RPMI7951 (cell line): ENCODE measurements at places on chromosomes 12 and 14. TPM values are rescaled to one million over a fixed set of nuclear protein-coding genes. Genes with fewer than 3 reads are reported as not detected.

RTN1 gene
- total RNA-seq, result not detected in 2 replicates

TMEM52B gene
- not detected in 2 replicates for total RNA-seq

MOAP1 gene
- 6.5 and 9.3 TPM in 2 replicates for total RNA-seq

MMP19 gene
- total RNA-seq, result 4.2 and 4.4 TPM in 2 replicates

NEMP1 gene
- 27.9 and 30.4 TPM in 2 replicates for total RNA-seq

FOXG1 gene
- total RNA-seq, result not detected in 2 replicates

CLEC7A gene
- total RNA-seq, result not detected in 2 replicates

TCL1A gene
- total RNA-seq, result not detected in 2 replicates

PTCSC3 gene
- total RNA-seq, result not detected in 2 replicates

NEUROD4 gene
- total RNA-seq, result not detected in 2 replicates

DNA sequence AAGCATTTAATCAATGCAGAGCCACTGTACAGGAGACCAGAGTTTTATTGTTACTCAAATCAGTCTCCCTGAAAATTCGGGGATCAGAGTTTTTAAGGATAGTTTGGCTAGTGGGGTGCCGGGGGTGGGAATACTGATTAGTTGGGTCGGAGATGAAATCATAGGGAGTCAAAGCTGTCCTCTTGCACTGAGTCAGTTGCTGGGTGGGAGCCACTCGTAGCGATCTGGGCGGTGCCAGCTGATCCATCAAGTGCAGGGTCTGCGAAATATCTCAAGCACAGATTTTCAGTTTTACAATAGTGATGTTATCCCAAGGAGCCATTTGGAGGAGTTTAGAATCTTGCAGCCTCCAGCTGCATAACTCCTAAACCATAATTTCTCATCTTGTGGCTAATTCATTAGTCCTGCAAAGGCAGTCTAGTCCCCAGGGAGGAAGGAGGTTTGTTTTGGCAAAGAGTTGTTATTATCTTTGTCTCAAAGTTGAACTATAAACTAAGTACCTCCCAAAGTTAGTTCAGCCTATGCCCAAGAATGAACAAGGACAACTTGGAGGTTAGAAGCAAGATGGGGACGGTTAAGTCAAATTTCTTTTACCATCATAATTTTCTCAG is 169.4 kb upstream of the PLEKHG7 start:
- DNase-seq, result no peak

DNA sequence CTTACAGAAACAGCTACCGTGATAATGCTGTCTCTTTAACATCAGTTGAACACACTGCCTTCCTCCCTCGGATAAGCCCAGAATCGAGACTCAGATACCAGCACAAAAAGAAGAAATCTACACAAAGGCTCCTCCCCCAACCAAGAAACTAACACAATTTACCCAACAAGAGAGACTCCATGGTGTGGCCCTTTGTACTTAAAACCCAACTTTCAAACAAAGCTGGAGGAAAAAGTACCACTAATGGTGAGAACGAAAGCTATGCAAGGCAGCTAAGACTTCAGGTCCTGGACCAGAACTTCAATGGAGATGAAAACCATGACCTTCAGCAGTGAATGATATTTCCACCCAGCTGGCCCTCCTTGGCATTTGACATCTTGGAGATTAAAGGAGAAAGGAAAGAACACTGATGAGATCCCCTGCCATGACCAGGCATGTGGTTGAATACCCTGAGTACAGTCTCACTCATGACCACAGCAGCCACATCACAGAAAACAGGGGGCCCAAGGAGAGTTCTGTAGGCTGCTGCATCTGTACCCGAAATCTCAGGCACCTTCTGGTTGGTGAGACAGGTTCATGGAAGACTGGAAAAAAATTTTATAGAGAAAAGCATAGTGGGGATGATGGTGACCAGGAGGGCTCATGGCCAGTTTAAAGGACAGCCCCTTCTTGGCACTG is 36.7 kb downstream of the RBM19 start:
- DNase-seq, result no peak

DNA sequence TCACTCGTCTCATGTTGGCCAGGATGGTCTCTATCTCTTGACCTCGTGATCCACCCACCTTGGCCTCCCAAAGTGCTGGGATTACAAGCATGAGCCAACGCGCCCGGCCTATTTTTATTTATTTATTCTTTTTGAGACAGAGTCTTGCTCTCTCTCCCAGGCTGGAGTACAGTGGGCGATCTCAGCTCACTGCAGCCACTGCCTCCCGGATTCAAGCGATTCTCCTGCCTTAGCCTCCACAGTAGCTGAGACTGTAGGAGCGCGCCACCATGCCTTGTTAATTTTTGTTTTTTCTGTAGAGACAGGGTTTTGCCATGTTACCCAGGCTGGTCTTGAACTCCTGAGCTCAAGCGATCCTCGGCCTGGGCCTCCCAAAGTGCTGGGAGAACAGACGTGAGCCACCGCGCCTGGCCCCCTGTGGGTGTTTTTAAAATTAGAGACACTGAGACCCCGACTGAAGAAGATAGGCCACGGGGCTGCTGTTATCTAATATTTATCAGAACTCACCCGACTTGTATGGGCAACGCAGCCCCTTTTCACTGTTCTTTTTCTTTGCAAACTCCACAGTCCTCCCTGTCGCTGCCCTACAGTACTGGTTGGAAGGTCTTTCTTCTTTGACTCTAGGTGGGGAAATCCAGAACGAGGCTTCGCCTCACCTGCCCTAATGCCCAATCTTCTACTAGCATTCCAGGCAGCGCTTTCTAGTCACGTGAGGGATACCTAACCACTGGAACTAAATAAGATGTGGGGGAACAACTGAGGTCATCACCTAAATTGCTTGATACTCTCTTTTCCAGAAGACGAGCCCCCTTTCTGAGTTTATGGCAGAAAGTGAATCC is 1.4 kb upstream of the GABARAPL1 start:
- DNase-seq, result no peak

- DNase-seq, result peak; percentile 17
These were observed 44.2 kb upstream of the EMP1 start for GRCh38 chr12:13152281-13152680.

GRCh38 chr14:76940021-76940760 is 88.3 kb downstream of the IRF2BPL start:
- no peak for DNase-seq

GRCh38 chr14:49898485-49898884 is 5.6 kb downstream of the ARF6 start:
- no peak for DNase-seq

GRCh38 chr12:109126784-109127183 is 10.4 kb downstream of the ACACB start:
- no peak for DNase-seq

GRCh38 chr12:93784339-93785086 is 107.3 kb downstream of the CRADD start:
- peak; percentile 97 for DNase-seq

DNA sequence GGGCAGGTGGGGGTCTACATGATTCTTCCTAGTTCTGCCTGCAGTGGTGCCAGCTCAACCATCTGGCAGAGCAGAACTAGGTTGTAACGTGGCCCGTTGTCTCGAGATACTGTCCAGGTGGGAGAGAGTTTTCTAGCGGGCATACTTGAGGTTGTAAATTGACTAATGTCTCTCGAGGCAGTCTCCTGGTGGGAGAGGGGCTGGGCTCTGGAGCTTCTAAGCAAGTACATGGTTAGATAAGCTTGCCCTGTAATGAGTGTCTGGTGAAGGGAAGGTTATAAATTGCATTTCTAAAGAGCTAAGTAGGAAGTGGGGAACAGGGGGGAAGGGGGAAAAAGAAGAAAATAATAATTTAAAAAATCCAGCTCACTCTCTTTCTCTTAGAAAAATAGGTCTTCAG is 18.1 kb downstream of the BDKRB1 start:
- DNase-seq, result no peak

- DNase-seq, result no peak
These were observed 14.8 kb downstream of the CREBL2 start for GRCh38 chr12:12626471-12626870.

DNA sequence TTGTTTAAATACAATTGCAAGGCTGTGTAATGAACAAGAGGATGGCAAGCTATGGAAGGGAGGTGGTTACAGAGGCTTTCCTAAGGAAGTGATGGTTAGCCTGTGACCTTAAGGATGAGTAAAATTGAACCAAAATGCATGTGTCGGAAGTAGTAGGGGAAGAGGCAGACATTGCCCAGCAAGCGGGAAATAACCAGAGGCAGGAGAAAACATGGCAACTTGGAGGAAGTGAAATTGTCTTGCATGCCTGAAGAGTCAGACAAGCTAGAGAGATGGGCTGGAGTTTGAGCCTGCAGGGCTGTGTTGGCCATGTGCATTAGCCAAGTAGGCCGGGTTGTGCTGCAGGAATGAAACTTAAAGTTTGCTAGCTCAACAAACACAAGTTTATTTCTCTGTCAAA is 96.2 kb downstream of the BTG1 start:
- no peak for DNase-seq
